ENCODE measurements at places on chromosomes 16 and 17.

DNA sequence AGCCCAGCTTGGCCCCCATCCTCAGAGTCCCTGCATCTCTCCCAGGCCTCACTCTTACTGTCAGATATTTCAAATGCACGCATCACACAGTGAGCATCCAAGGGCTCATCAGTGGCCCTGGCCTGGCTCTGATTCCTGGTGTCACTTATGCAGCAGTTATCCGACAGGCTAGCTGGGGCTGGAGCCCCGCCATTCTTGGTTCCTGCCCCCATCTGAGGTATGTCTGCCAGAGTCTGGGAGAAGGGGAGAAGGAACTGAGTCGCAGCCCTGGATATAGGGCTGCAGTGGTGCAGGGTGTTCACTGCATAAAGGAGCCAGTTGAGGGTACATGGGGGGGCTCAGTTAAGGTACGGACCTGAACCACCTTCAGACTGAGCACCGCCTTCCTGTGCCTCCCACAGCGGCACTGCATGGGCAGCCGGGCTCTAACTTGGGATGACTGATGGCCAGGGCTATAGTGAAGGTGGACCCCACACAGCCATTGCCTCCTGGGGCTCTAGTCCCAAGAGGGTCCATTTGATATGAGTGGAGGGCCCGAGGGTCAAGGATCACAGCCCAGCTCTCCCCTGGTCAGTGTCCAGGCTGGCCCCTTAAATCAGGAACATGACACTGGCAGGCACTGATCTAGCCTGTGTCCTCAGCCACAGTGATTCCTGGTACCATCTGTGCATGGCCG lies 1.8 kb upstream of the RASD1 start:
- DNase-seq: no peak

DNA sequence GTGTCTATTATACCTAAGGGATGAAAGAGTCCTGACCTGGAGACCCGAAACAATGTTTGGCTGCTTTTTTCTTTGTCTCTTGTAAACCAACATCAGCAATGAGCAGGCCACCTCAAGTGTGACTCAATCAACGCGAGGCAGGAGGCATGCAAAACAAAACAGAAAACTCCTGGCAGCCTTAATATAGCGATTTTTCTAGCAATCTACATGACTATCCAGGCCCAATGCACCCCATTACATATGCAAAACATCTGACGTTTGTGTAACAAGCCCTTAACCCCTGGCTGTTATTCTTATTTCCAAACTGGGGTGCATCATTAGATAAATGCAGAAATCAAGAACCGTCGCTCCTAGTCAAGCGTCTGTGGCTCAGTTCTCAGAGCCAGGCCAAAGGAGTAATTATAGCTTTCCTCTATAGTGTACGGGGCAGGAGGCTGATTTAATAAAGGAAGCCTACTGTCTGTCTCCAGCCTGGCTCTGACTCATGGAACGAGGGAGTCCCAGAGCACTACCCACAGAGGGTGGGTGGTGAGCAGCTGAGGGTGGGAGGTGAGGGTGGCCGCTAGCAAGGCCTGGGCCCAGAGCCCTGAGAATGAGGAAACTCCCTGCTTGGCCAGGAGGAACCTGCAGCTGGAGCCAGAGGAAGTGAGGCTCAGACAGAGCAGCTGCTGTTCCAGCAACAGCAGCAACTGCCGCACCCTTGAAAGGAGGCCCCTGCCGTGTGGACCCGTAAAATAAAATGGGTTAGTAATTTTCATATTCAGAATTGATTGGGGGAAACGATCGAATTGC lies 43.9 kb downstream of the CHD9 start:
- DNase-seq: peak; percentile 96

DNA sequence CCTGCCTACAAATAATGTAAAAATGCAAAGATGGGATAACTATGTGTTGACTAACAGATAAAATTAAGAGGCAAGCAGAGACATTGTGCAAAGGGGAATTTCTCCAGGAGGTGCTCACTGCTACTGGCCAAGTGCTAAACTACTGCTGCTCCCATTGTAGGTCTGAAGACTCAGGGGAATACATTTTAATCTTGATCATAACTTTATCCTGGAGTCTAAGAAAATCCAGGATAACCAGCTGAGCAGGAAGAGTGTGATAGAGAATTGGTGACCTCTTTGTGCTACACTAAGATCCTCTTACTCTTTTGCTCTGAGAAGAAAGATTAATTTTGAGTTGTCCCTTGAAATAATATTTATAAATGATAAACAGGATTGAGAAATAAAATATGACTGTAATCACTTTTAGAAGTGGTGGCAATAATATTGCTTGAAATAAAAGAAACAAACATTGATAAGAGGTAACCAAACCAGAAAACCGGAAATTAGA lies 5.9 kb downstream of the RNF43 start:
- DNase-seq: no peak

GRCh38 chr16:59173408-59173831 lies 439.3 kb upstream of the GOT2 start:
- no peak for DNase-seq

GRCh38 chr17:40524243-40524965 lies 23.0 kb upstream of the TNS4 start:
- no peak for DNase-seq

- no peak for DNase-seq
Measured at GRCh38 chr17:16379654-16380053, 1.2 kb upstream of the UBB start.
